Omental fat pad (tissue), 4 donors: ENCODE measurements at places on chromosomes 7 and 10. TPM values are rescaled to one million over a fixed set of nuclear protein-coding genes. Genes with fewer than 3 reads are reported as not detected.

DNA sequence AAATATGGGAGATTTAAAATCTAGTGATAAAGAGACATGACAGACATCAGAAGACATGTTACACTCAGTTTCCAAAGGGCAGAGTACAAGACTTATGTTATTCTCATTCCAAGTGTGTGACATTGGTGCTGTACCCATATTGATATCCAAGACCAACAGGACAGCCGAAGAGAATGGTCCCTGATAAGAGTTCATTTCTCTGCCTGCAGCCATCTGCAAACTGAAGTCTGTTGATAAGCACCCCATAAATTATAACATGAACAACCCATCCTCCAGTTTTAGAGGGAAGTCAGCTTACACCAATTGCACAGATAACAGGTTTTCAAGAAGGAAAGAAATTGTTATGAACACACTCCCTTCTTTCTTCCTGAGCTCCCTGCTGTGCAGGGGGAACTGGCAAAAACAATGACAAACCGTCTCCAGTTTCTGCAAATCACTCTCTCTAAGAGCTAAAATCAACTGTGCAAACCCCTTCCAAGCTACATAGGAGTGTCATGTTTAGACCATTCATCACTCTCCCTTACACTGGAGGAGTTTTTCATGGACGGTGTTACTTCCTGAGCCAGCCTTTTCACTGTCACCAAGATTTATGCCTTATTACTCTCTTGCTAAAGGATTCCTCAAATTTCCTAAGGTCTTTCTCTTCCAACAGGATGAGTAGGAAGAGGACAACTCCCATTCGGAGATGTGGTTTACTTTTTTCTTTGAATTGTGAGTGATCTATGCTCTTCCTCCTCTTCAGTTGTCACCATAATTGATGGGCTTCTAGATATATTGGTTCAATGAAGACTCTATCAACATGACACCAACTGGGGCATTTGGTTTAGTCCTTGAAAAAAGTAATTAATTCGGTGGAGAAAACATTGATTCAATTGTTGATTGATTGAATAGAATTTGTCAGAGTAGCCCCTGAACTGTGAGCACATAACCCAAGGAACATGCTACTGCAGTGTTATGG is 80.3 kb upstream of the FAM171A1 start:
- DNase-seq, result no peak

GRCh38 chr7:129768614-129769399 is 157.3 kb downstream of the NRF1 start:
- no peak for DNase-seq

DNA sequence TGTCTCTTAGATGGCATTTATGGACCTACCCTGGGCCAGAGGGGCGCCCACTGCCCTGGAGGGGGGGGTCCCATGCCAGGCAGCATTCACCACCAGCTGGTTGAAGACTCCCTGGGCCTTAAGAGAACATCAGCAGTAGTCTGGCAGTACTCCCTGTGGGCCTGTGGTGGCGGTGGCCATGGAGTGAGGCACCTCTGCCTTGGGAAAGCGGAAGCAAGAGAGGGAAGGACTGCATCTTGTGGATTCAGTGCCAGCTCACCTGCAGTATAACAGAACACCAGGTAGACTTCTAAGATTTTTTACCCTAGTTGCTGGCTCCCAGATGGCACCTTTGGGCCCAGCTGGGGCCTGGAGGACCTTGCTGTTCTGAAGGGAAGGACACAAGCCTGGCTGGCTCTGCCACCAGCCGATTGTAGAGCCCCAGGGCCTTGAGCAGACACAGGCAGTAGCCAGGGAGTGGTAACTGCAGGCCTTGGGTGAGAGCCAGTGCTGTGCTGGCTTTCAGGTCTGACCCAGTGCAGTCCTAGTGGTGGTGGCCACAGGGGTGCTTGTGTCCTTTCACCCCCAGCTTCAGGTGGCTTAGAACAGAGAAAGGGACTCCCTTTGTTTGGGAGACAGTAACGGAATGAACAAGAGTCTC is 15.8 kb downstream of the PLAC9 start:
- no peak for DNase-seq

DNA sequence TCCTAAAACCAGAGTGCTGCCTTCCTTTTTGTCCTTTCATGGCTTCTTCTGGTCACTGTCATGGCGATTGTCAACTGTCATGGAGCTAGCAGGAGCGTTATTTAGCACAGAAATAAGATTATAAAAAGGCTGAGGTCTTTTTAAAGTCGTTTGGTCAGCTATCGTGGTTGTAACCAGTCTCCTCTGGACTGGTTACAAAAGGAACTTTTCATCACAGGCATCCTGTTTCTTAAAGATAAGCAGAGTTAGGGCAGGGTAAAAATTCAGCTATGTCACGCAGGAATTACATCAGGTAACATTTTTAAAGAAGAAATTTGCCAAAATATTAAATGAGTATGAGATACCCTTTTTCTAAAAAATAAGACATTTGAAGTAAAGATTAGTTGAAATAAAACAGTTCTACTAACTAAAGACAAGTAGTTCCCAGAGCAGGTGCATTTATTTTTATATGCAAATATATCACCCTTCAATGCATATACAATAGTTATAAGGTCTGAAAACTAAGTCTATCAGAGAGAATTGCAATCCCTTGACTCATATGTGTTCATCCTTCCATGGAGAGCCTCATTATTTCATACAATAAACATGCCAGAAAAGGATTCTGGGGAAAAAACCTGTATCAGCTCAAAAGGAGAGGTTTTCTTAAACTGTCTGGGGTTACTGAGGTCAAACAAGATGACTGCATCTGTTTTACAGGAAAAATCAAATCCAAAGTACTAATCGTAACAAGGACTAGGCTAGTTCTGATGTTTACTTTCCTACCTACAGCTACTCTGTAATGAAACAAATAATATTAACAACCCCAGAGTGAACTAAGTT is 20.9 kb downstream of the FAM24A start:
- no peak for DNase-seq

GRCh38 chr10:121800831-121801230 is 127.0 kb downstream of the ATE1 start:
- DNase-seq, result no peak

- DNase-seq, result no peak
These were observed 87.2 kb upstream of the HPS1 start for GRCh38 chr10:98533746-98534445.

GRCh38 chr7:148260599-148260998 is 330.0 kb upstream of the C7orf33 start:
- no peak for DNase-seq

DNA sequence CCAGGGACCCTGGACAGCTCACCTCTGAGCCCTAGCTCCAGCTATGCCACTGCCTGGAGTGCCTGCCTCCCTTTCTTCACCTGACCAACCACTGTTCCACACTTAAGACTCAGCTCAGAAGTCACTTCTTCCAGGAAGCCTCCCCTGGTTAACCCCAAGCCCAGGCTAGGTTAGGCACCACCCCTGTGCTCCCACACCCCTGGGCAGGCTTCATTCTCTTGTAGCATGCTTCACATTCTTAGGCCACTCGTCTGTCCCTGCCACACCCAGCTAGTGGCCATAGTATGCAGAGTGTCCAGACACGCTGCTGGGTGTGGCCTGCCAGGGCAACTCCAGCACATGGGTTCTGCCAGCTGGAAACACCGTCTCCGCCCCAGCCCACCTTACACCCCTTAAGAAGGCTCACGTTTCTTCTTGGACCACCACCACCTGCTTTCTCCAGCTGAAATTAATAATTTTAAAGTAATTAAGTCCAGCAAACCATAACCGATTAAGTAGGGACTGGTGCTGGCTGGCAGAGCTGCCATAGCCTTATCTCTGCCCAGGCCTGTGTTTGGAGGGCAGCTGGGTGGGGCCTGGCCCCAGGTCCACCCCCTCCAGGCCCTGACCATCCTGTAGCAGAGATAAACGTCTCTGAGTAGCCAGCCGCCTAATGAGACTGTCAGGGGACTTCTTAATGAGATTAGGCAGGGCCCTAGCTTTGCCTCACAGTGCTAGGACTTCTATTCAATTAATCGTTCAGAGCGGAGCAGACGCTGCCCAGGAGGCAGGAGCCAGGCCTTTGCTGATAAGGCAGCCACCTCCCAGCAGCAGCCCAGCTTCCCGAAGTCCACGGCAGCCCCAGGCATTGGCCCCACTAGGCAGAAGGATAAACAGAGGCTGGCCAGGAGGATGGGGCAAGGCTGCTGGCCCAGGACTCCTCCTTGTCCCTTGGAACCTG is 20.5 kb downstream of the GRID1 start:
- DNase-seq, result no peak

GRCh38 chr7:90681336-90682022 is 85.4 kb downstream of the CDK14 start:
- DNase-seq, result no peak

DNA sequence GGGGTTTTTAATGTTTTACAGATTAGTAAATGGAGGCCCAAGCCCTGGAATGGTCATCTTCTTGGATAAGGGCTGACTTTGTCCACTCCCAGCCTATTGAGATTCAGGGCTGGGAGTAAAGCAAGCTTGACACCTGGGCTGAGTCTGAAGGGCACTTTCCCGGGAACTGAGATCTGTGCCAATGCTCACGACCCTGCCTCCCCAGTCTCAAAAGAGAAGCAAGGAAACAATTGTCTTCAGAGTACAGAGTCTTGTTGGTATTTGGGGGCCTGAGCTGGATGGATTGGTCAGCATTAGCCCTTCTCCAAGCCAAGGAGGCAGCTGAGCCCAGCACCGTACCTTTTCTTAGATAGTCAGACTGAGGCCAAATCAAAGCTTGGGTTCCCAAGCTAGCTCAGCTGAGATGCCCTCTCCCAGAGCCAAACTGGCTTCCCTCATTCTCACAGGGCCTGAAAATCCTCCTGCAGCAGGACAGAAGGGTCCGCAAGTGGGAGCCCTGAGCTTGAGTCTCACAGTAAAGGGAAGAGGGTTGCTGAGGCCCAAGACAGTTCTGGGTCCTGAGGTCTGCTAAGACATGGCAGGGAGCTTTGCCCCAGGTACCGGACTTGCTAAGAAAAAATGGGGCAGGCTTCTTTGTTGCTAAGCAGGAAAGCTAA is 3.7 kb downstream of the DDIT4 start:
- no peak for DNase-seq

Gene ELFN1
- 4.0 TPM for total RNA-seq

Gene PANK1
- total RNA-seq, result 5.6 TPM

Gene ARHGEF35
- 2.8 TPM for total RNA-seq

Gene GDF2
- total RNA-seq, result not detected
